ENCODE measurements at places on chromosomes 2 and 18.

- no peak for DNase-seq
Measured at GRCh38 chr2:162200636-162201035, 42.6 kb downstream of the FAP start.

- no peak for DNase-seq
Measured at GRCh38 chr2:55489467-55490062, 30.0 kb upstream of the CFAP36 start.

DNA sequence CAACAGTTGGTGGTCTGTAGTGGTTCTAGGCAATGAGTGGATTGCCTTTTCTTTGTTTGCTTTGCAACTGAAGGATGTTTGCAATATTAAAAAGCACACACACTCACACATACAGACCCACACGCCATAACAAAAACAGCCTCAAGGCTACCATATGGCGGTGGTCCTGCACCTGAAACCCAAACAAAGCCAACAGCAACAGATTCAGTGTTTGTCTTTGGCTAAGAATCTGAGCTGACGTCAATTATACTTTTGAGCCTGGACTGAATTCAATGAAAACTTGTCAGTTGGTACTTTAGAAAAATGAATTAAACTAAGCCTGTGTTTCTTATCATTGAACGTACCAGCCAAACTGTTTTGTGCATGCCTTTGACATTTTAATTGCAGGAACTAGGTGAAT, 65.0 kb upstream of the NYAP2 start:
- DNase-seq: peak; percentile 75

GRCh38 chr2:174493549-174494331, 6.9 kb upstream of the GPR155 start:
- no peak for DNase-seq

GRCh38 chr18:23971097-23971440, 43.5 kb upstream of the TTC39C start:
- DNase-seq: no peak

DNA sequence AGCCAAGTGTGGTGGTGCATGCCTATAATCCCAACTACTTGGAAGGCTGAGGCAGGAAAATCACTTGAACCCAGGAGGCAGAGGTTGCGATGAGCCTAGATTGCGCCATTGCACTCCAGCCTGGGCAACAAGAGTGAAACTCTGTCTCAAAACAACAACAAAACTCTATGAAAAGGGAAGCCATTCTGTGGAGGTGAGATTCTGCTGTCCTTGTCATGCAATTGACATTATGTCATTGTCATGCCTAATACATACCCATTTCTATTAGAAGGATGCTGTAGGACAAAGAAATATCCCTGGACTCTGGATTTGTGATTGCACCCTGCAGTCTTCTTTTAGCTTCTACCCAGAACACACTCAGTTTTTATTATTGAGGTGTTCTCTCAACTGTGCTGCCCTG, 8.6 kb downstream of the RASGRP3 start:
- DNase-seq: no peak

DNA sequence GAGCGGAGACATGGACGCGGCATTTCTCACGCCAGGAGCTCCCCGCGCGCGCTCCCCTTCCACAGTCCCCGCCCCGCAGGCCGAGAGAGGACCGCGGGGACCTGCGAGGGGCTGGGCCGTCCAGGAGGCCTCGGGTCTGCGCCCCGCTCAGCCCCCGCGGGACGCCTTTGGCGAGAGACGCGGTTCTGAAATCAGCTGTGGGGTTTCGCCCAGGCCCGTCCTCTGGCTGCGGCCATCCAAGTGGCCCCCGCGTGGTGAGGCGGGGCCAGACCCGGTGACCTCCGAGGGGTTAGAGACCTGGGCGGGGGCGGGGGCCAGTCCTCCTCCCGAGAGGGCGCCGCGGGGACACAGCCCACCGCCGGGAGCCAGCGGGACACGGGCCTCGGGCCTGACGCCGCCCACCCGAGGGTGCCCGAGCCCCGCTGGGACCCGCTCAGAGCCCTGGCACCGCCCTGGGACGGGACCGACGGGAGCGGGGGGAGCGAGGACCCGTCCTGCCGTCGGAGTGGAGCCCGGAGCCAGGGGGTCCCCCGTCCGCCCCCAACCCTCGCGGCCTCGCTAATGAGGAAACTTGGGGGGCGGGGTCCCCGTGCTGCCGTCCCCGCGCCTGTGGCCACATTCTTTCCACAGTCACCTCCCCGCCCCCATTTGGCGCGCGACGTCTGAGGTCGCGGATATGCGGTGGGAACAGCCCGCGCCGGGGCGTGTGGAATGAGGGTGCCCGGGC, 6.1 kb upstream of the SALL3 start:
- DNase-seq: no peak

GRCh38 chr2:111025288-111025687, 95.4 kb upstream of the BCL2L11 start:
- DNase-seq: no peak

DNA sequence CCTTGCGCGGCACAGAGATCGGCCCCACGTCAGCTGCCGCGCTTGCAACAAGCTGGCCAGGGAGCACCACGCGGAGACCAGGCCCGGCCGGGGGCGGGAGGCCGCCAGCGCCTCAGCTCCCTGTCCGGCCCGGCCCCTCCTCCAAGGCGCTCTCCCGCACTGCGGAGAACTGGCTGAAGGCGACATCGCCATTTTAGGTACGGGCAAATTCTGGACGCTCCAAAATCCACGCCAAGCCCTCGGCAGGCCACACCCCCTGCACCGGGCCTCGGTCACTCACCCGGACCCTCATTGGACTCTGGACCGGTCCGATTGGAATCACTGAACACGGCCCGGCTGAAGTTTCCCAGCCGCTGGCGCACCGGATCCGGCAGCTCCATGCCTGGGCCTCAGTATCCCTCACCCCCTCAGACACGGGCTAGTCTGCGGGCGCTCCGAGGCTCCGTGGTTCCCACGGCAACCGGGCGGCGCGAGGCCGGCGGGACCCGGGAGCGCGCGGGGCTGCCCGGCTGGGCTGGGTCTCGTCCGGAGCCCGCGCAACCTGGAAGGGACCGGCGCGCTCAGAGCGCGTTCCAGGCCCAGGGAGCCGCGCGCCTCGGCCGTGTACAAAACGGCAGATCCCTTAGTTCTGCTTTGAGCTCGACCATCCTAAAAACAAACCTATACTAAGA, at the start of gene TMEM17:
TMEM17 (minus strand) TSS at position 446 of the 671 bp plus-strand sequence; CDS start at position 380, 66 bp downstream.
- DNase-seq: peak; percentile 93

DNA sequence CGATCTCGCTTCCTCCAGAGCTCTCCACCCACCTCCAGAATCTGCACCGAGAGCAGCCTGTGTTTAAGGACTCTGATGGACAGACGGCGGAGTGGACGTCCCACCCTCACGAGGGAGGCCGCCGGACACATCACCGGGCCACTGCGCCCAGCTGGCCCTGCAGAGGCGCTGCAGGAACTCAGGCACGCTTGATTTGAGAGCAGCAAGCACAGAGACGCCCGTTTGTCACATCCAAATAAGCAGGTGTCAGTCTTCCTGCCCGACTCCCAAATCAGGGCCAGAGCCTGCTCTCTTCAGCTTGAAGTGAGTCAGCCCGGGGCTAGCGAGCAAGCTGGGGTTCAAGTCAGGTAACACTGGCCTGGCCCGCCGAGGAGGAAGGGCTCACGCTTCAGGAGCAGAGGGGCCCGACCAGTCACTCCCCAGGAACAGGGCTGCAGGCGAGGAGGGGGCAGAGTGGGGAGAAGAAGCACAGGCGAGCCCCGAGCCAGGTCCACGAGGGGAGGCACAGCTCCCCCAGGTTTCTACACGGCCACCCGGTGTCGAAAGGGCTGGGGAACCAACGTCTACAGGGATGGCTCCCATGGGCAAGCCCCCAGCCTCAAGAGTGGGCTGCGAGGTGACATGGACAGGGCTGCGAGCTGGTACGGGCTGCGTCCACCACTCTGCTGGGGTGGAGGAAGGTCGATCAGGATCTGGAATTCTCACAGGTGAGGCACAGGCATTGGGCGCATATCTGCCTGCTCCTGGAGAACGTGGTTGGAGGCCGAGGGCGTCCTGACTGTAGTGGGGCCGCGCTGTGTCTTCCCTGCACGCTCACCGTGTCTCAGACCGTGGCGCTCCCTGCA, 52.5 kb upstream of the CTDP1 start:
- DNase-seq: no peak

GRCh38 chr18:59550174-59550516, 147.1 kb downstream of the CCBE1 start:
- DNase-seq: no peak

DNA sequence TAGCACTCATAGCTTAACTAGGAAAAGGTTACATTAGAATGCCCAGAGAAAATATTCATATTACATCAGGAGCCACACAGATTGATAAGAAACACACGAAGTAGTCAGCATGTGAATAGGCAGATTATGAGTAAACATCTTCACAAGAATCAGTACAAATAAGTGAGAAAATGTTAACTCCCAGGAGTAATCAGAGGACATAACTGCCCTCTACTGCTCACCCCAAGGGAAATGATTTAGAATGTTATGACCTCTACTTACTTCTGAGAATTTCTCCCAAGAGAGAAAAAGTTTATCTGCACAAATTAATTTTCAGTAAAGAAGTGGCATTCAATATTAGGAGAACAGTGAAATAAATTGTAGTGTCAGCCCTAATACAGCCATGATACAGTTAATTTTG, 39.1 kb upstream of the ACKR3 start:
- DNase-seq: no peak

DNA sequence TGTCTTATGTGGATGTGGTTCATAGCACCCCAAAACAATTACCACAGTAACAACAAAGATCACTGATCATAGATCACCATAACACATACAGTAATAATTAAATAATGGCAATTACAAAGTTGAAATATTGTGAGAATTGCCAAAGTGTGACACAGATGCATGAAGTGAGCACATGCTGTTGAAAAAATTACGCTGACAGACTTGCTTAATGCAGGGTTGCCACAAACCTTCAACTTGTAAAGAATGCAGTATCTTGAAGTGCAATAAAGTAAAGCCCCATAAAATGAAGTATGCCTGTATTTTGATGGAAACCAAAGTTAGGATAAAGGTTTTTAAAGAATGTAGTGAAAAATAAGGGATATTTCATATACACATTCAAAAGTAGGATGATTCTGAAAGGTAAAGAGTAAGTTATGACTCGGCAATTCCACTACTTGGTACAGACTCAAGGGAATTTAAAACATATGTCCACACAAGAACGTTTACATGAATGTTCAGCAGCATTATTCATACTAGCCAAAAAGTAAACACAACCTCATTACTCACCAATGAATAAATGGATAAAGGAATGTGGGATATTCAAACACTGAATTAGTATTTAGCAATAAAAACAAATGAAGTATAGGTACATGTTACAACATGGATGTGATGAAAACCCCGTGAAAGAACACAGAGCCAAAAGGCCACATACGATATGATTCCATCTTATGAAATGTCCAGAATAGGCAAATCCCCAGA, 61.6 kb downstream of the SCN9A start:
- no peak for DNase-seq

Measured in DMS79 treated with DMSO at 0.1 percent for 48 hours (cell line).